Right forelimb (tissue), 1 donor: ENCODE measurements at places on chromosomes 3 and 15.

DNA sequence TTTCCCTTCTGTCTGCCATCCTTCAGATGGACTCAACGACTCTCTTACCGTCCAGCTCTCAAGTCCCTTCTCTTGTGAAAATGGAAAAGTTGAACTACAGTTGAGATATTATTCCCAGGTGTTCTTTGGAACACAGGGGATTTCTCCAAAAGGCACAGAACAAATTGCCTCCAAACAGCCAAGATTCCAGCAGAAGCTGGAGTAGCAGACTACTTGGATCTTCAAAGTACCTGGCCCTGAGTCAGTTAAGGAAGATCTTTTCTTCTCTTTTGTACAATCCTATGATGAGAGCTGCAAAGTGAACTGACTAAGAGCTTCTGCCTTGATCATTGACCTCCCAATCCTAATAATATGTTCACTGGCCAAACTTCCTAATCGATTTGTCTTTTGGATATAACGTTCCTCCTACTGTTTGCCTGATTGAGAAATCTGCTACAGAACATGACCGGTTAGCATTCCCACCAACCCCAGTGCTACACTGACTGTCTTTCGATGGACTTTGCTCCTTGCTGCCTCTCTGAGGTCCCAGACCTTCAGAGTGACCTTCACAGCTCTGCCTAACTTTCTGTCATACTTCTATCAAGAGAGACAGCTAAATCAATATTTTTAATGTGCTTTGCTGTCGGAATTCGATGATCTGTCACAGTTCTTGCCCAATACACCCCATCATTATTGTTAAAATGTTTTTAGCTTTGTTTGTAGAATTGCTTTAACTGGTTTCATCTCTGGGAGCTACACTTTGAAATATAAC lies 21.9 kb downstream of the PAQR9 start:
- DNase-seq = no peak

GRCh38 chr3:153429821-153430220 lies 267.8 kb downstream of the RAP2B start:
- no peak for DNase-seq

DNA sequence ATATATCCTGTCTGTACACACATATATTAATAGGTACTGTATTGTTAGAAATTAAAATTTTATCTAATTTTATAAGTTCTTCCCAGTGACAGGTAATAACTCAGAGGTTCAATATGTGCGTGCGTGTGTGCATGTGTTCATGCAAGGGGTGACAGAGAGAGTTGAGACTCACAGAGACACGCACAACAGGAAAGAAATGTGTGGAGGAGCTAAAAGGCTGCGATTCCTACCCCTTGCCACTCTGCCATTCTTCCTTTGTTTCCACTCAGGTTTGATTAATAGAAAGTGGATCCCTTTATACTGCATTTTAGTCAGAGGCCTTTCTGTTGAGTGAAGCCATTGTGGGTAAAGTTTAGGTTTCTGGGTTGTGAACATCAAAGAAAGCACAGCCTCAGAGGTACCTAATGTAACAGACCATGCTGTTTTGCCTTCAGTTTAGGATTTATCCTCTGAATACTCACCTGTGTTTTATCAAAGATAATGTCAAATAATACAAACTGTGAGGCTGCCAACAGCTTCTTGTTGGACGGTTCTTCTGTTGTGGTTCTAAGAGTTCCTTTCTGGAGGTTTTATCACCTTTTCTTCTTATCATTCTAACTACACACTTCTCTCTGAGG lies 182.3 kb downstream of the EPHA3 start:
- no peak for DNase-seq

GRCh38 chr3:140636406-140637138 lies 41.3 kb upstream of the TRIM42 start:
- no peak for DNase-seq

DNA sequence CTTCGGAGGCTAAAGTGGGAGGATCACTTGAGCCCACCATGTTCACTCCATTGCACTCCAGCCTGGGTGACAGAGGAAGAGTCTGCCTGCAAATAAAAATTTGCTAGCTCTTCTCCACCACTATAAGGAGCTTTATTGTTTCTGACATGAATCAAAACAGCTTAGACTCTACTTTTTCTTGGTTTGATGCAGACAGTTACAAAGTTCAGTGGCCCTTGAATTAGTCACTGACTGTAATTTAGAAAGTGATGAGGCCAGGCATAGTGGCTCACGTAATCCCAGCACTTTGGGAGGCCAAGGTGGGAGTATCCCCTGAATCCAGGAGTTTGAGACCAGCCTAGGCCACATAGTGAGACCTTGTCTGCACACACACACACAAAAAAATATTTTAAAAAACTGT lies 172.4 kb upstream of the CGNL1 start:
- no peak for DNase-seq

DNA sequence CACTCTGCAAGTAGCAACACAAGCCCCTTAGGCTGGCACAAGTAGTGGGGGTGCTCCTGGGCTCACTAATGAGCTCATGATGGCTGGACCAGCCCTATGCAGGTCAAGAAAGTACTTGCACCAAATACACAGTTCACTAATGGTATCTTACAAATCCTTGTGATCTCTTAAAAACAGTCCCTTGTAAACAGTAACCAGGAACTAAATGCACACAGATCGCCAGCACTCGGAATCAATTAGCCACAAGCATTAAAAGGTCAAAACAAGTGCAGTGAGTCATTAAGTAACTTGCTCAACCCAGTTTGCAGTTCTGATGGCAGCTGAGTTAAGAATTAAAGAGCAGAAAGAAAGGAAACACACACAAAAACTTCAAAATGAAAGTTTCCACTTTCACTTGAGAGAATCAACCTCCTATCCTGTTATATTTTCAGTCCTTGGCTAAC lies 43.2 kb downstream of the ARHGEF3 start:
- DNase-seq = no peak

DNA sequence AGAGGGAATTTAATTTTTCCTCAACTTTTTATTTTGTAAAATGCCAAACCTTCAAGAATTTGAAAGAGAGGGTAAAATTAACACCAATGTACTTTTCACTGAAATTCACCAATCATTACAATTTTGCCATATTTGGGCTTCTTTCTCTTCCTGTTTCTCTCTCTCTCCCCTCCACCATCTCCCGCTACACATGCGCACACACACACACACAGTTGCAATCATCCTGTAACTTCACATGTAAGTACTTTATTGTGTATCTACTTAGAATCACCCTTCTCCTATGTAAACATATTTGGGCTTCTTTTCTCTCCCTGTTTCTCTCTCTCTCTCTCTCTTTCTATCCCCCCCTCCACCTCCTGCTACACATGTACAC lies 7.4 kb downstream of the ARL14 start:
- no peak for DNase-seq

DNA sequence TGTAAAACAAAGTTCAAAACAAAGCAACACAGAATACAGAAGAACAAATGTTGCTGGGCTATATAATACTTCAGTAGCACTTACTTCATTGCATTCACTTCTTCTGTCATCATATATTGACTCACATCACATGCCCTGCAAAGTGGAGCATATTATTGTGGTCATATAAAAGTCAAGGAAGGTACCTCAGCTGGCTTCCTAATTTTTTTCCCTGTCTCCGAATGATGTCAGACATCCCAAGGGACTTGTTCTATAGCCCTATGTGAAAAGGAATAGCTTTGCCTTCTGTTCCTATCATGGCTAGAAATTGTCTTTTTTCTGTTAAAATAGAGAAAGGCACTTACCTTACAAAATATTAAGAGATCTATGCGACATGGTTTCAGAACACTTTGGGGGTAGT lies 109.4 kb downstream of the LRTM1 start:
- no peak for DNase-seq

DNA sequence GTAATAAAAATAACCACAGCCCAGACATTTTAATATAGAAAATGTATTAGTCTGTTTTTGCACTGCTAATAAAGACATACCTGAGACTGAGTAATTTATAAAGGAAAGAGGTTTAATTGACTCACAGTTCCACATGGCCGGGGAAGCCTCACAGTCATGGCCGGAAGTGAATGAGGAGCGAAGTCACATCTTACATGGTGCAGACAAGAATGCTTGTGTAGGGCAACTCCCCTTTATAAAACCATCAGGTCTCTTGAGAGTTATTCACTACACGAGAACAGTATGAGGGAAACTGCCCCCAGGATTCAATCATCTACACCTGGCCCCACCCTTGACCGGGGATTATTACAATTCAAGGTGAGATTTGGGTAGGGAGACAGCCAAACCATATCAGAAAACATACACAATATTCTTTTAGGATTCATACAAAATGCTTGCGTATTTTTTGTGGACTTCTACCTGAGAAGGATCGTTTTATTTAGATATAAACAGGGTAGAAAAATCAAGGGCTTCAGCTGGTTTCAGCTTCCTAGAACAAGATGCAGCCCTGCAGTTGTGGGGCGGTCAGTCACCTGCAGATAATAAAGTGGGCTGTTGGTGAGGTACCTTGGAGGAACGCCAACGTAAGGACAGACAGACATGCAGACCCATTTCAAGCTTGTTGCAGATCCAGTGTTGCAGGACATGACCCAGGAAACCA lies 101.9 kb downstream of the TNIK start:
- DNase-seq = no peak

- DNase-seq = no peak
These were observed 36.9 kb downstream of the CTNNB1 start for GRCh38 chr3:41236228-41236627.

DNA sequence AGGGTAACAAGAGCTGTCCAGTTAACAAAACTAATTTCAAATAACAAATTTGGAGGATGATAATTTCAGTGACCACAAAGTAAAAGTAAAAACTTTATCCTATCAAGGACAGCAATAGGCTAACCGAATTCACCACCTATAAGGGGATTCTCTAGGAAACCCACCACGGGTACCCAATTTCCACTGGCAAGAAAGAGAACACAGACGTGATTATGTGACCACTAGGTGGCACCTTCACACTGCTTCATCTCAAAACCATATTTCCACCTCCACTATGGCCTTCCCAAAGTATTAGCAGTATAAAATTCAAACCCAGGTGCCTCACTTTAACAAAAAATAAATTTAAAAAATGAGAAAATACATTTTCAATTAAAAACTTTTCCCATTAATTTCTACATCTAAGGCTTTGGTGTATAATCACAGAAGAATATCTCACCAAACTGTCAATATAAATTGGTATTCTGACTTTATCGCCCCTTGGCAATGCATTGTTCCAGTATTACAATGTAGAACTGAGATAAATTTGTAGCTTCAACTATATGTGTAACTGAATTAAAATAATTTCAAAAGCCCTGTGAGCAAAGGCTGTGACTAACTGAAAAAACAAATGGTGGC lies 96.5 kb downstream of the FSIP1 start:
- DNase-seq = peak; percentile 57

- no peak for DNase-seq
These were observed 707.9 kb upstream of the UBE2E2 start for GRCh38 chr3:22495241-22495640.

DNA sequence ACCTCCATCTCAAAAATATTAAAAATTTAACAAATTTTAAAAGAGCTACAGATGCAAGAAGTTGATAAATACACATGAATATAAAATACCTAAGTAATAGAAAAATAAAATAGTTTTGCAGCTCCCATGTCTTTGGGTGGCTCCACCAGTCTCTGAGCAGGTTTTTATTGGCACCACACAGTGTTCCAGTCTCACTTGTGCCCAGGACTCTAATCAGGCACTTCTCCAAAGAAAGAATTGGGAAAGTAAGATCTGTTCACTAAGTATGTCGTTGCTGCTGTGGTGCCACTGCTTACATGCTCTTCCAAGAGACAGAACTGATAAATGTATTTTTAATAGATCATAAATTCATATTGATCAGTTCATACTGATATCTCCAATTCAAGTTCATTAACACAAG lies 92.5 kb upstream of the ABI3BP start:
- no peak for DNase-seq

GRCh38 chr3:126895178-126896066 lies 87.5 kb upstream of the PLXNA1 start:
- DNase-seq = no peak

- DNase-seq = no peak
These were observed 48.7 kb downstream of the PRKAR2A start for GRCh38 chr3:48798998-48799397.

- peak; percentile 65 for DNase-seq
These were observed 5.7 kb upstream of the CNTN6 start for GRCh38 chr3:1087066-1087560.

GRCh38 chr3:104715972-104716371 lies 650.7 kb upstream of the ALCAM start:
- DNase-seq = no peak

DNA sequence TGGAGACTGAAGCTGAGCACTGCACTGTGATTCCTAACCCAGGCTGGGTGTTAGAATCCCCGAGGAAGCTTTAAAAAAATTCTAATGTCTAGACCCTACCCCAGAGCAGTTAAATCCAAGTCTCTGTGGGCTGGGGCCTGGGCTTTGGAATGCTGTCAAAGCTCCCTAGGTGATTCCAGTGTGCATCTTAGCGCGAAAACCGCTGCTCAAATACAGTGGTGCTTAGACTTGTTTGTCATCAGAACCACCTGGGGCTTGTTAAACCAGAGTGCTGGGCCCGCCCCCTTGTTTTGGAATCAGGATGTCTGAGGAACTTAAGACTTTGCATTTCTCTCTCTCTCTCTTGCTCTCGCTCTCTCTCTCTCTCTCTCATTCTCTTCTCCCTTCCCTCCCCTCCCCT lies 20.7 kb downstream of the RHCG start:
- peak; percentile 9 for DNase-seq

- no peak for DNase-seq
These were observed 53.4 kb upstream of the PRICKLE2 start for GRCh38 chr3:64278625-64279024.

DNA sequence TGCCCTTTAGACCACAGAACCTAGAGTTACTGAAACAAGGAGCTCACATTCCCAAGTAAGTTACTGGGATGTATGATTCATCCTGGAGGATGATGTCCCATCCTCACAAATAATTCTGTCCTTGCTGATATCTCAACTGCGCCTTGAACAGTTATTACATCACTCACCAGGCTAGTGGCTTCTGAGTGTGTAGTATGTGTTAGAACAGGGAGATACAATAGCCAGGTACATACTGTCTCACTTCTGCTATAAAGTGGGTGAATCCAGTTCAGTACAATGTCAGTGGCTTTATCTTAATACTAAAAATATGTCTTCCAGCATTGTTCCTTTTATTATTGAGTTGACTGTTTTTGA lies 483.2 kb upstream of the FRG2C start:
- no peak for DNase-seq

GRCh38 chr15:25346371-25346770 lies 92.5 kb downstream of the UBE3A start:
- DNase-seq = no peak
